ENCODE measurements at places on chromosomes 2 and 18.

GRCh38 chr2:34912084-34912483 is 1313.0 kb upstream of the FAM98A start:
- no peak for DNase-seq

DNA sequence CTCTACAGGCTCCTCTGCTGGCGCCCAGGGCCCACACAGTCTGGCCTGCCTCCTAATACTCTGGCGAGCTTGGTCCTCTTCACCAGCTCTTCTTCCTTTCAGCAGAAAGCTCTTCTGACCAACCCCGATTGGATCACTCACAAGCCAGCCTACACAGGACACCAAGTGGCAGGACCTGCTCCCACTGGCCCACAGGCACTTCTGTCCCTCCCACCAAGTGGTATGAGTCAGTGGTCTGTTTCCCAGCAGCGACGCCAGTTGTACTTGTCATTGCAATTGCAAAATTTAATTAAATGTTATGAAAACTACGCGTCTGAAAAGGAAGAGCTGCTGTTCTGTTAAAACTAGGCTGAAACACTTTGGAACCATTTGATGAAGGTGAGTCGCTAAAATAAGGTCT is 46.7 kb downstream of the NDUFA10 start:
- DNase-seq: no peak

DNA sequence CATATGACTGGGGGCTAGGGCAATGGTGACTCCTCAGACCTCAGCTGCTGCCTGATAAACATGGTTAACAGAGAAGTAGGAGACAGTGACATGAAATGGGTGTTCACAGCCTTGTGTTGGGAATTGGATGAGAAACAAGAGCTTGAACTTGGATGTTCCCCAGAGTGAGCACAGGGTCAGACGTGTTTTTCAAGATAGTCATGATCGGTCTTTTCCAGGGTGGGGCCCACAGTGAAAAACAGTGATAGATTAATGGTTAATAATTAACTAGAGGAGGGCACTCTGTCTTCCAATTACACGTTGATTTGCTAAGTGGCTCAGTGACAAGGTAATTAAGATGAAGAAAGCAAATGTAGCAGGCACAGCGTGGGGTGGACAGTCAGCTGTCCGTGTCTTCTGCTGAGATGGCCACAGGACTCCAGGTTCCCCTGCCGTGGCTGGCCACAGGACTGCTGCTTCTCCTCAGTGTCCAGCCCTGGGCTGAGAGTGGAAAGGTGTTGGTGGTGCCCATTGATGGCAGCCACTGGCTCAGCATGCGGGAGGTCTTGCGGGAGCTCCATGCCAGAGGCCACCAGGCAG is at the start of gene UGT1A3:
Gene UGT1A3 (plus strand): TSS at position 320 of the 579 bp plus-strand sequence. CDS start 85 bp downstream, at position 405.
- DNase-seq: no peak

- DNase-seq: no peak
Measured at GRCh38 chr18:55243255-55243654, 284.0 kb upstream of the CCDC68 start.

Measured in natural killer cell (primary cell).